ENCODE measurements at places on chromosomes 2 and 18. TPM values are rescaled to one million over a fixed set of nuclear protein-coding genes. Genes with fewer than 3 reads are reported as not detected.

- no peak overlapping the region for H3K27ac ChIP-seq
- H3K27me3 ChIP-seq, result no peaks in the 10 kb centered on the region
- no peak for DNase-seq
- H3K4me3 ChIP-seq, result no peak overlapping the region
Observed at GRCh38 chr18:76263046-76264005, 231.7 kb downstream of the ZNF516 start.

GRCh38 chr2:37412231-37412630 lies 67.8 kb downstream of the QPCT start:
- no peaks in the 10 kb centered on the region for H3K27me3 ChIP-seq
- H3K4me3 ChIP-seq, result no peak overlapping the region
- H3K27ac ChIP-seq, result no peak overlapping the region
- no peaks in the 10 kb centered on the region for H3K36me3 ChIP-seq
- DNase-seq, result no peak

GRCh38 chr2:220847589-220847988 lies 724.5 kb downstream of the EPHA4 start:
- no peak for DNase-seq
- H3K27me3 ChIP-seq, result no peaks in the 10 kb centered on the region
- no peaks in the 10 kb centered on the region for H3K36me3 ChIP-seq
- H3K4me3 ChIP-seq, result no peak overlapping the region
- H3K4me1 ChIP-seq, result no peaks in the 10 kb centered on the region
- no peak overlapping the region for H3K27ac ChIP-seq

The C2orf80 gene
- total RNA-seq, result not detected

- no peaks in the 10 kb centered on the region for H3K36me3 ChIP-seq
- no peaks in the 10 kb centered on the region for H3K4me1 ChIP-seq
- no peak overlapping the region for H3K27ac ChIP-seq
Observed at GRCh38 chr2:217491271-217491670, 511.5 kb downstream of the TNS1 start.

- H3K36me3 ChIP-seq, result no peaks in the 10 kb centered on the region
- peaks cover 63% of the 10 kb centered on the region for H3K4me1 ChIP-seq
- no peak for DNase-seq
- no peaks in the 10 kb centered on the region for H3K27me3 ChIP-seq
- no peak overlapping the region for H3K27ac ChIP-seq
Observed at GRCh38 chr2:111701798-111702118, 182.2 kb downstream of the ANAPC1 start.

GRCh38 chr2:27121906-27122305 lies 1.7 kb upstream of the ABHD1 start:
- no peaks in the 10 kb centered on the region for H3K36me3 ChIP-seq
- H3K27me3 ChIP-seq, result peaks cover 6% of the 10 kb centered on the region

- H3K27ac ChIP-seq, result no peak overlapping the region
- no peak for DNase-seq
- H3K36me3 ChIP-seq, result no peaks in the 10 kb centered on the region
- no peaks in the 10 kb centered on the region for H3K27me3 ChIP-seq
- H3K4me1 ChIP-seq, result no peaks in the 10 kb centered on the region
Observed at GRCh38 chr2:234694244-234695013, 197.5 kb upstream of the ARL4C start.

- H3K4me3 ChIP-seq, result no peak overlapping the region
- H3K4me1 ChIP-seq, result no peaks in the 10 kb centered on the region
- no peaks in the 10 kb centered on the region for H3K36me3 ChIP-seq
Observed at GRCh38 chr2:168626647-168627046, 170.6 kb downstream of the CERS6 start.

The ELOA2 gene
- not detected for total RNA-seq
